Germinal center (tissue), 1 donor: ENCODE measurements at places on chromosomes 5 and 9.

DNA sequence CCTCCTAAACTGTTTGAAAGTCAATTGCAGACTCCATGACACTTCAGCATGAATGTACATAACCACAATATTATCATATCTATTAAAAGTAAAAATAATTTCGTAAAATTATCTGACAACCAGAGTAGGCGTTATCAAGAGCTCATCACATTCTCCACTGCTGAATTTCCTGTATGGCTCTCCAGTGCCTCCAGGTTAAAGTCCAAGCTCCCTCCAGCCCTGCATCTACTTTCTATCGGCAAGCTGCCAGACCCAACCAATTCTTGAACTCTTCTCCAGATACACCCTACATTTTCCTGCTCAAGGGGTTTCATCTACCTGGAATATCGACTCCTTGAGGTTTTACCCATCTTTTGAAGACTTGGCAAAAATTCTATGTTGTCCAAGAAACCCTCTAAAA, 74.5 kb upstream of the TBC1D2 start:
- no peak for DNase-seq

- DNase-seq, result no peak
These were observed 36.3 kb upstream of the CRB2 start for GRCh38 chr9:123319541-123320339.

DNA sequence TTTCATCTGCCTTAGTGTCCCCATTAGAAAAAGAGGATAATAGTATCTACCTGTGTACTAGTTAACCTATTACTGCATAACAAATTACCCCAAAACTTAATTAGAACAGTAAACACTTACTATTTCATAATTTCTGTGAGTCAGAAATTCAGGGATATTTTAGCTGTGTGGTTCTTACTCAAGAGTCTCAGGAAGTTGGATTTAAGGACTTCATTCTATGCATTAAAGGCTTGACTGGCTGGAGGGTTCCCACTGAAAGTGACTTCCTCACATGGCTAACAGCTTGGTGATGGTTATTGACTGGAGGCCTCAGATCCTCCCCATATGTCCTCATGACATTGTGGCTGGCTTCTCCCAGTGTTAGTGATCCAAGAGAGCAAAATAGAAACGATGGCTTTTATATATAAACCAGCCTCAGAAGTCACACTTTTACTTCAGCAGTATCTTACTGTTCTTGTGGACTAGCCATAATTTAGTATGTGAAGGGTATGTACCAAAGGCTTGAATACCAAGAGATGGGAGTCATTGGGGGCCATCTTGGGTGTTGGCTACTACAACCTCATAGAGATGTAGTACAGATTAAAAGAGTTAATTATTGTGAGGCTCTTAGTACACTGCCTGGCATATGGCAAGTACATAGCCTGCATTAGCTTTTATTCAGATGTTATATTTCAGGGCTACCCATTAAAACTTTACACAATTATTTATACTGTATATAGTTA, 9.9 kb downstream of the RAD23B start:
- DNase-seq, result no peak

- no peak for DNase-seq
These were observed 10.2 kb downstream of the LECT2 start for GRCh38 chr5:135944564-135944963.

GRCh38 chr9:126160854-126161329, 165.7 kb upstream of the MVB12B start:
- no peak for DNase-seq

DNA sequence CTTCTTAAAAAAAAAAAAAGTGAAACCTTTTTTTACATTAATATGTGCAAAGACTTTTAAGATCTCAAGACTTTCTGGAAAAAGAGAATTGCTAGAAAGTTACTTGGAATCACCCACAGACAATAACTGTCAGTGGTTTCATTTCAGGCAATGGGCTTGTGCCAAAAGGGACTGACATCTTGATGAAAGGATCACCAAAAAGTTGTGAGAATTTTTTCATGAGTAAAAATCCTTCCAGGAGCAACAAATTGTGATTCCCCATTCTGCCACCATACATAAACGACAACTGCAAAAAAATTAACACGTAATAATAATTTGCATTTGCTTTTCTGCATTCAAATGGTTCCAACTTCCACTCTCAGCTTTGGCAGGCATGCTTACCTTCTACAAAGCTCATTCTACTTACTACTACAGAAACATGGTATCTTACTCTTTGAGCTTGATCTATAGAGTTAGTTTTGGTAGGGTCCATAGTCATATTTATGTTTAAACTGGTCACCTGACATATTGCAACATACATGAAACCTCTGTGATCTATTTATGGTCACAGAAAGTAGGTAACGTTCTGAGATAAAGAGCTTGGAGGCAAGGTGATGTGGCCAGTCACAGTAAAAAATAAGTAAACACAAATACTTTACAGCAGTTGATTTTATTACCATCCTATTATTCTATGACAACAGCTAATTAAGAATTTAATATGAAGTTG, 3.0 kb downstream of the NREP start:
- DNase-seq, result no peak

- DNase-seq, result no peak
These were observed 537.8 kb upstream of the DAP start for GRCh38 chr5:11298877-11299276.

GRCh38 chr9:137494104-137494544, 35.0 kb upstream of the NSMF start:
- DNase-seq, result no peak

DNA sequence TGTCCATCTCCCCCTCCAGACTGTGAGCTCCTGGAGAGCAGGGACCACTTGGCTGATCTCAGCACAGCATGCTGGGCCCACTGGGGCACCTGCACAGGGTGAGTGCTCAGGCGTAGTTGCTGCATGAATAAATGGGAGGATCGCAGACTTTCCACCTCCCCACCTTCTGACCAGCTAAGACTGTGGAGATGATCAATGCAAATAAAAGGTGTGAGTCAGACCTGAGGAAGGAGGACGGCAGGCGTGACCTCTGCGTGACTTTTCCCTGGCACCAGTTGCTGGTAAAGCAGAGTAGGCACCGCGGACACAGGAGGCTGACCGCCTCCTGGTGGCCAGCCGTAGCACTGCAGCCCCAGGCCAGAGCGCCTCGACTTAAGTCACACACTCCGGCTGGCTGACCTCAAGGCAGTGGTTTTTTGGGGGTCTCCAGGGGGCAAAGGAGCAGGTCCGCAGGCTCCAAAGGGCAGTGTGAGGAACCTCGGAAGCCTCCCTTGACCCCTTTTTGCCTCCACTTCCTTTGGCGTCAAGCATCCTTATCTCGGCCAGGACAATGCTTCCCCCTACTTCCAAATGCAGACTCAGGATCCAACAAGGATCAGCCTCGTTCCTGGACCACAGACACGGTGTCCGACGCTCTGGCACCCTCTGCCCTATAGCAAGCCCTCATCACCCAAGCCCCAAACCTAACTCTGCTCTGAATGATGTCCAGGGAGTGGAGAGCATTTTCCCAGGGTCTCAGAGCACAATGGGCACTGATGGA, 12.7 kb upstream of the TDRD7 start:
- peak; percentile 80 for DNase-seq

GRCh38 chr5:73312146-73312871, 136.3 kb downstream of the FOXD1 start:
- DNase-seq, result no peak

DNA sequence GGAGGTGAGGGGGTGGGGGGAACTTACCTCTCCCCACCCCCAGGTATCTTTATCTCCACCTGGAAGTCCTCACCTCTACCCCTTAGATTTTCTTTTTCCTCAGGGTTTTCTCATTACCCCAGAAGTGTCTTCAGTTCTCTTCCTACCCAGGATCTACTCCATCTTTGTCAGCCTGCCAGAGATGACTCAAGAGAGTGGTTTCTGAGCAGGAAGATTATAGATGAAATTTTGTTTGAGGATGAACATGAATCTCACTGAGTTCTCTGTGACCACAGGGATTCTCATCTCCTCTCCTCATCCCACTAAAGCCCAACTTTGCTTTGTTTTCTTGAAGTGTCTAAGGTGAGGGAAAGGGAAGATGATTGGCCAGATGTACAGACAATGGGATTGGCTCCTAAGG, 5.2 kb upstream of the HINT2 start:
- DNase-seq, result no peak

DNA sequence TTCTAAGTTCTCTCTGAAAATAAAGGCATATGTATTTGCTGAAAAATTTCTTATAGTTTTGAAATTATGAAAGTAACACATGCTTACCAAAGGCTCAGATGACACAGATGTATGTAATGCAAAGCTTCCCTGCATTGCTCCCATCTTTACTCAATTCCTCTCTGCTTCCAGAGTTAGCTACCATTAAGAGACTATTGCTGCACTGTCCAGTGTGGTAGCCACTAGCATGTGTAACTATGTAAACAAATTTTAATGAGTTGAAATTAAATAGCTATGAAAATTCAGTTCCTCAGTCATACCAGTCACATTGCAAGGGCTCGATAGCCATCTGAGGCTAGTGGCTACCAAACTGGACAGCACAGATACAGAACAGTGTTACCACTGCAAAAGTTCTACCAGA, 17.9 kb downstream of the FRMD3 start:
- no peak for DNase-seq

DNA sequence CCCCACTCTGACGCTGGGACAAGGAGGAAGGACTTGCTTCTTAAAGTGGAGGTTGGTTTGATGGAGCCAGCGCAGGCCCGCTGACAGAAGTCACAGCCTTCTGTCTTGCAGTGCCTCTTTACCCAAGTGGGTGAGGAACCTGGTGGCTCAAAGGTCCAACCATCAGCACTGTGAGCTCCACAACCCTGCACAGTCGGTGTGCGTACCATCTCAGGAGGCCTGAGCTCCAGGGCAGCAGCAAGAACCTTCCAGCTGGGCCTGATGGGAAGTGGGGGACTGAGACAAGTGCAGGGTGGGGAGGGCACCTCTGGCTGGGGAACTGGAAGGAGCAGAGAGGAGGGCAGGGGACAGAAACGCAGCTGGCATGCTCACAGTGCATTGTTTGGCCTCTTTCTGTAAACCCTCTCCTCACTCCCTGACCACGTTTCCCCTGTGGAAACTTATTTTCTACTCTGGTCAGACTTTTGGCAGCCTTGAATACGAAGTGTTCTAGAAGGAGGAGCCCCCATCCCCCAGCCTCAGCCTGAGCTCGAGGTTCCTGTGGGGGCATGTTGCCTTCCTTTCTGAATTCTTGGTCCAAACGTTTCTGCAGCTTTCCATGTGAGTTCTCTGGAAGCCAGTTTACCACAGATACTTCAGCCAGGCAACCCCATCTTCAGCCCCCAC, 178.5 kb upstream of the PITX1 start:
- DNase-seq, result no peak

GRCh38 chr5:139809331-139809810, 13.8 kb downstream of the PSD2 start:
- DNase-seq, result no peak

DNA sequence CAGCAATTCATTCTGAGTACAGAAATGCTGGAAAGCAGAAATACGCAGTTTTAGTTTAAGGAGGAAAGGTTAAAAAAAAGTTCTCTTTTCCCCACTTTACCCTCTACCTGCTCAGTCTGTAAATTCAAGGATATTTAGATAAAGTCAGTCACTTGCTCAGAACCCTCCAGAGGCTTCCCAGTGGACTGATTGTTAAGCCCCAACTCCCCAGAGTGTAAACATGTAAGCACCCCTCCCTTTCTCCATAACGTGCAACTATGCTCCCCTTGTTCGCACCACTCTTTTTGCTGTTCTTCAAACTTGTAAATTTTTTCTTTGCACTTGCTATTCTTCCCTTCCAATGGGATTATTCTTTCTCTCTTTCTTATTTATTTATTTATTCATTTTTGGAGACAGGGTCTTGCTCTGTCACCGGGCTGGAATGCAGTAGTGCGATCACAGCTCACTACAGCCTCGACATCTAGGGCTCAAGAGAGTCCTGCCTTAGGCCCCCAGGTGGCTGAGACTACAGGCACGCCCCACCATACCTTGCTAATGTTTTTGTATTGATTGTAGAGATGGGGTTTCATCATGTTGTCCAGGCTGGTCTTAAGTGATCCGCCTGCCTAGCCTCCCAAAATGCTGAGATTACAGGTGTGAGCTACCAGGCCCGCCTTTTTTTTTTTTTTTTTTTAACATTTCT, 32.5 kb upstream of the ERBIN start:
- DNase-seq, result no peak

DNA sequence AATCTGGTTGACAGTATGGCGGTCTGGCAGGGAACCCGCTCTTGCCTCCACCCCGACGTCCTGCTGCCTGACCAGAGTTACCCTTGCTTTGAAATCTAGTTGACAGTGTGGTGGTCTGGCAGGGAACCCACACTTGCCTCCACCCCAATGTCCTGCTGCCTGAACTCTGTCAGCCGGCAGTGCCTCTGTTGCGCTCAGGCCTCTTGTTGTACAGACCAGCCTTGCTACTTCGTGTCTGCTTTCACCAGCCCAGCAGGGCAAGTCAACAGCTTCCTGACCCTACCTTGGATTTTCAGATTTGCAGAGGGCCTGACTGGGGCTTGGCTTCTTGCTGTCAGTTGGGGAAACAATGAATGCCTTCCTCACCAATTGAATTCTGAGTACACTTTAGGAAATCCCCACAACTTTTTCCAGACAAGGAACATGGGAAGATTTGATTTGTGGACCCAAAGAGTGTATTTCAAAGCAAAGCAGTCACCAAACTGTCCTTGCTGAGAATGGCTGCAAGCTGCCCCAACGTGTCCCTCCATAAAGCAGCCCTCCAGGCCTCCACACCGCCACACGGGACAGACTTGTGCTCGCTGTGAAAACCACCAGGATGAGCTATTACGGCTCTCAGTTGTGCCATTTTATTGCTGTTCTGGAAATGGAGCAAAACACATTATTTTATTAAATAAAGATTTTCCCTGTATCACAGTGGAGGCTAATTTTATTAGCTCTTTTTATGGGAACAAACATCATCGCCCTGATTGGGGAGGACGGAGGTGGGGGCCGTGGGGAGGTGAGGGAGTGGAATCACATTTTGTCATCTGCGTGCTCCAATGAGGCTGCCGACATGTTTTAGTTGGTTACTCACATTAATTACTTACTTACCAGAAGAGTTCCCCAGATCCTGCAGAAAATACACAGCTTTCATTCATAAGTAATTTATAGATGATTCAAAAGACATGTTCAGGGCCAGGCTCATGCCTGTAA, 189.3 kb downstream of the AOPEP start:
- DNase-seq, result no peak

- no peak for DNase-seq
These were observed 278.9 kb downstream of the NR3C1 start for GRCh38 chr5:143124593-143124992.

GRCh38 chr5:54695198-54695966, 177.8 kb downstream of the SNX18 start:
- no peak for DNase-seq

GRCh38 chr9:88746029-88746742, 211.2 kb downstream of the NXNL2 start:
- DNase-seq, result no peak

DNA sequence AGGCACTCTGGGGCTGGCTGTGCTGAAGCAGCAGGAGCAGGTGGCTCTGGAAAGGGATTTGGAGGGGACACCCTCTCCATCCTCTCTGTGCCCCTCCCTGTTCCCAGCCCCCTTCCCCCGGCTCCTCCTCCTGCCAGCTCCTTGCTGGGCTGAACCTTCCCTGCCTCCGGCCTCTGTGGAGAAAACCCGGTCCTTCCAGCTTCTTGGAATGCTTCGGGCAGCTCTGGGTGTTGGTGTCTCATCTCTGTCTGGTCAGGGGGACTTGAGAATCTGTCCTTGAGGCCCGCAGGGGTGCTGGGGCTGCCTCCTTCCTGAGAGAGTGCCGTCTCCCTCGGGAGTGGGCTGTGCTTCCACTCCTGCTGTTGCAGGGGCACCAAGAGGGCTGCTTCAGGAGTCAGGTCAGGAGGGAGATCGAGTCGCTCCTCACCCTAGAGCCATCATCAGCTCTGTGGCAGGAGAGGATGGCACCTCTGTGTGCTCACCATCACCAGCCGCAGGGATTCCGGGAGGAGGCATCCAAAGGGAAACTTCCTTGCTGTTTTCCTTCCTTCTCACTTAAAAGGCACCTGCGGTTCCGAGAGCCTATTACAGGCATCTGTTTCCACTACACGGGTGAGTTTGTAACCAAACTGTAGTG, 30.6 kb downstream of the NDUFS6 start:
- DNase-seq, result no peak
